ENCODE measurements at places on chromosomes 5 and 9.
A peak's percentile ranks its signal among the peaks of the same experiment; 100 is the strongest.

GRCh38 chr5:156379206-156379605 lies 52.2 kb downstream of the SGCD start:
- no peak for DNase-seq

GRCh38 chr5:43603344-43604217 lies 601 bp downstream of the NNT start:
- peak; percentile 53 for DNase-seq

DNA sequence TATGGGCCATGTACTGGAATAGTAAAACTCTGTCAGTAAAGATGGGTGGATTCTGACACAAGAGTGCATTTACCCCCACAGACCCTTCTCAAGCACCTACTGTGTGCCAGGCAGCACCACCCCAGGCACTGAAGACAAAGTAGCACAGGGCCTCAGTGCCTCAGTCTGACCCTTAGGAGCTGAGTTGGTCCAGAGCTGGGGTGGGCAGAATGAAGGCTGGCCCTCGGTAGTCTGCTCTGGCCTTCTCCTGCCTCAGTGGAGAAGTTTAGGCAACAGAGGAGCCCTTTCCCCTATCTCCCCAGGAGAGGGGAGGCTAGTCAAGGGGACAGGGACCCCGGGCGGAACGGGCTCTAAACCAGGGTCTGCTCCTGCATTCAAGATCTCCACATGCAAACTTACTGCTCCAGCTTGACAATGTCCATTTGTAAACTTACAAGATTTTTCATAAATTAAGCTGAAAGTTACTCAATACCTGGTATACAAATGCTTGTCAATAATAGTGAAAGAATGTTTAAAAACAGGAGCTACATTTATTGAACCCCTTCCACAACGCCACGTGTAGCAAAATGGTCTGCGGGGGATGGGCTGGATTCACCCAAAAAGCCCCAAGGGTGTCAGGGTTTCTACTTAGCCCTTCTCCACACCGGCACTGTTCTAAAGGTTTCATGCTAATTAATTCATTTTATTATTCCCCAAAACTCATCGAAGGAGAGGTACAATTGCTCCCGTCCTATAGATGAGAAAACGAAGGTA lies 1.5 kb downstream of the VDAC1 start:
- DNase-seq = no peak

GRCh38 chr5:152372875-152373274 lies 32.2 kb downstream of the NMUR2 start:
- DNase-seq = no peak

GRCh38 chr5:142955628-142956027 lies 185.5 kb downstream of the ARHGAP26 start:
- DNase-seq = no peak

GRCh38 chr9:128690684-128691034 lies 1.6 kb downstream of the SET start:
- DNase-seq = no peak

- no peak for DNase-seq
Observed at GRCh38 chr5:43429706-43430105, 17.5 kb upstream of the CCL28 start.

- no peak for DNase-seq
Observed at GRCh38 chr9:29798599-29798998, 2225.3 kb upstream of the C9orf72 start.
